ENCODE measurements at places on chromosomes 13 and 19. TPM values are rescaled to one million over a fixed set of nuclear protein-coding genes. Genes with fewer than 3 reads are reported as not detected.

DNA sequence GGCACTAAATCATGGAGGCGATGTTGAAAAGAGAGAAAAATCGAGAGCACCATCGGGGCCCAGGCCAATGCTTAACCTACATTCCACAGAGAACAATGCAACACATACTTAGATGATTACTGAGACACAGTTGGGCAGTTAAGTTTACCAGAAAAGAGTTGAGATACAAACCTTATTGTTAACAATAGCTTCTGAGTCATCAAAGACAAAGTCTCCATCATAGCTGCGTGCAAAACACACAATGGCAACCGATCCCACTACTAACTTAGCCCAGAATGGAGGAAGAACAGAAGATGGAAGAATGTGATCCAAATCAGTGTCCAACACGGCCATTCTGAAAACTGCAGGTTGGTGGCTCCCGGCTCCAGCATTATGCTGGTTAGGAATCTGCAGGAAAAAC is 6.2 kb downstream of the TMTC4 start:
- no peak for DNase-seq

PLK5 gene
- 0.09 TPM for total RNA-seq

PBX4 gene
- 4.1 TPM for total RNA-seq

DNA sequence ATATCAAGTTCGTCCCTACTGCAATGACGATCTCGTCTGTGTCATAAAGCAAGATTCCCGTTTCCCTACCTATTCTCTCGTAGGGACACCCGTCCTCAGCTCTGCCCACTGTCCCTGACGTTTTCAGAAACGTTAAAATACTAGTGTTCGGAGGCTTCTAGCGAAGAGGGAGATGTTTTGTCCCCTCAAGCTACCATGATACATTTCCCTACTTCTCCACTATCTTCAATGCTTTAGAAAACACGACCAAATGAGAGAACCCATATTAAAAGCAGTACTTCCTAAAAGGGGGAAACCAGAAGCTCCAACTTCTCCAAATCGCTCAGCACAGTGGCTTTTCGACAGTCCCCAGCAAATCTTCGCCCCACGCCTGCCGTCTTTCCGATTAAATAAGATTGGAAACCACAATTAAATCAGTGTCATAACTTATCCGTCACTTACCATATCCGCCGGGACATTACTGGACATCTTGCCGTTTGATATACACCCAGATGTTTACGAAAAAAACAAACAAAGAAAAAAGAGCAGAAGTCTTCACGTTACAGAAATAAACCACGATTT is 1.3 kb downstream of the UBL3 start:
- peak; percentile 25 for DNase-seq

ONECUT3 gene
- total RNA-seq, result under 0.01 TPM

XPO4 gene
- 13.2 TPM for total RNA-seq

DNA sequence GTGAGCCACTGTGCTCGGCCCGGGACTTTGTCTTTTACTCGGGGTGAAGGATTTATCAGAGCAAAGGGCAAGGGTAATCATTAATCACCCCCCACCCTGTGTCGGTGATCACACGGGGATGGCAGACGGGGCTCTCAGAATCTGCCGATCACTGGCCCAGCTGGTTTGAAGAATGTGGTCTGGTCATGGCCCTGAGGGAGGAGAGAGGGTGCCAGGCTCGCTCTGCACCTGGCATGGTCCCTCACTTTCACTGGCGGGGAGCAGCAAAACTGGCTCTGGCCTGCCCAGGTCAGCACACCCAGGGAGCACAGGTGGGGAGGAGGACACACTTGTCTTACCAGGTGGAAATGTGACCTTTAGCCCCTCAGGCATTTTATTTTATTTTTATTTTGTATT is 10.2 kb downstream of the REEP6 start:
- DNase-seq, result no peak

GRCh38 chr13:114071410-114071809 is 61.0 kb downstream of the RASA3 start:
- DNase-seq, result no peak

RYR1 gene
- 1.1 TPM for total RNA-seq

ZNF230 gene
- 4.9 TPM for total RNA-seq

DNA sequence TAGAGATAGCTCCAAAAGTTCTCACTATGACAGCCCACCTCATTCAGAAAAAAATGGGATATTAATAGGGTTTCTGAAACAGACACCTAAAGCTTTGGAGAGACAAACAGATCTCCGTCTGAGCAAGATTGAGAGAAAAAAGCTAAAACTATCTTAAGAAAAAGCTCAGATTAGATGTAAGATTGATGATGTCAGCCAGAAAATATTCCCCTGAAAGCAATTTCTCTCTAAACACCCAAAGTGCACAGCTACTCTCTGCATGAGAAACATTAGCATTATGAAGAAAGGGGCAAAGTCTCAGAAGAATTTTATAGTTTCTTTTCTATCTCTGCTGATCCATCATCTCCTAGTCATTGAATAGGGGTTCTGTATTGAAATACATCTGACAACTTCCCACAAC is 148.9 kb downstream of the ZNF737 start:
- no peak for DNase-seq

OLFM2 gene
- total RNA-seq, result 10.4 TPM

- DNase-seq, result no peak
Measured at GRCh38 chr13:108409730-108410129, 140.2 kb downstream of the TNFSF13B start.

DNA sequence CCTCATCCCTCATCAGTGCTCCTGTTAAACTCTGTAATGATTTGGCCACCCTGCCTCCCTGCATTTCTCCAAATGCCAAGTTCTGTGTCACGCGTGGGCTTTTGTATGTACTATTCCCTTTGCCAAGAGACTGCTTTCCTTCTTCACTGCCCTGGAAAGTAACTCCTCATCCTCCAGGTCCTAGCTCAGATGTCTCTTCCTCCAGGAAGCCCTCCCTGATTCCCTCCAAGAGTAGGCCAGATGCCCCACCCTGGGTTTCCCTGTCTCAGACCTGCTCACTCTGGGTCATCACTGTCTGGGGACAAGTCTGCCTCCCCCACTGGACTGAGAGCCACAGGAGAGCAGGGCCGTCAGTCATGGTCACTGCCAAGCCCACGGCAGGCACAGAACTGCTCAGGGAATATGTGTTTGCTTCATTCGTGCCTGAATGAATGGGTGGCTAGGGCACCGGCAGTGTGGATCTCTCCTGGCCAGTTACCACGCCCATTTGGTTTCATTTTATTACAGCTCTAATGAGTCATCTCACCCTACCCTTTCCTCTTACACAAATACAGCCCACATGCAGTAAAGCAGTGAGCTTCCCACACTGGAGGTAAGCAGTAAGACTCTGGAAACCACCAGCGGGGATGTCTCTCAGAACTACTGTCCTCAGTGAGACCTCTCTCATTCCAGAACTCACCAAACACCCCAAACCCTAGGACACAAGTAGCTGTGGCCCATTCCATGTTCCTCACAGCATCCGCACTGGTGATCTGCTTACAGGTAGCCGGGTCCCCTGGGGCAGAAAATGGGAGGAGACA is 12.1 kb upstream of the GPR4 start:
- DNase-seq, result no peak

PTH2 gene
- not detected for total RNA-seq

- DNase-seq, result no peak
Measured at GRCh38 chr13:44763615-44764301, 187.6 kb upstream of the TSC22D1 start.

- no peak for DNase-seq
Measured at GRCh38 chr13:109151255-109151654, 521.8 kb downstream of the MYO16 start.

DNA sequence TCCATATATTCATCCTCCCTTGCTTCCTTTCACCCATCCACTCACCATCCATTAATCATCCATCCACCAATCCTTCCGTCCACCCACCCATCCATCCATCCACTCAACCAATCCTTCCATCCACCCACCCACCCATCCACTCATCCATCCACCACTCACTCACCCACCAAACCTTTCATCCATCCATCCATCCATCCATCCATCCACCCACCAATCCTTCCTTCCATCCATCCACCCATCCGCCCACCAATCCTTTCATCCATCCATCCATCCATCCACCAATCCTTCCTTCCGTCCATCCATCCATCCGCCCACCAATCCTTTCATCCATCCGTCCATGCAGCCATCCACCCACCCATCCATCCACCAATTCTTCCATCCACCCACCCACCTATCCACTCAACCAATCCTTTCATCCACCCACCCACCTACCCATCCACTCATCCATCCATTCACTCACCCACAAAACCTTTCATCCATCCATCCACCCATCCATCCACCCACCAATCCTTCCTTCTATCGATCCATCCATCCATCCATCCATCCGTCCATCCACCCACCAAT is 3.0 kb downstream of the SBK3 start:
- DNase-seq, result no peak

DNA sequence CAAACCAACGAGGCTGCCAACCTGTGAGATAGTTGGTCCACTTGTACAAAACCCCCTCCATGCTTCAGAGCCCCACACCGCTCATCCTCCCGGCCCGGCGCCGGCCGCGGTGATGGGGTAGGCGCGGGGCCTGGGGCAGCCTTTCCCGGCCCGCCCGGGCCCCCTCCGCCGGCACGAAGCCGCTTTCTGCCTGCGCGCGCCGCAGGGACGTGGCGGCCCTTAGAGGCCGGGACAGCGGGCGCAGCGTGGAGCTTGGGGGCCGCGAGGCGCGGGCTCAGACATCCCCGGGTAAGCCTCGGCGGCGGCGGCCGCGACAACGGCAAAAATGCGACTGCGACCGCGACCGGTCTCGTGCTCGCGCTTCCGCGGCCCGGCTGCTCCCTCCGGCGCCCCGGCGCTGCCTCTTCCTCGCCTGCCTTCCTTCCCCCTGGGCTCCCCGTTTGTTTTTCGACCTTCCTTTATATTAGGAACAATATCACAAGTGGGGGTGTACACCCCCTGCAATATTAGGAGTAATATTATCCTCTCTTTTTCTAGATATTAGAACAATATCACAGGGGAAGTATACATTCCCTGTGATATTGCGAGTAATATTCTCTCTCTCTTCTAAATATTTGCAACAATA is 53.9 kb upstream of the CEACAM21 start:
- DNase-seq, result no peak

- DNase-seq, result no peak
Measured at GRCh38 chr19:53041366-53041765, 3.2 kb upstream of the ERVV-2 start.

ZNF709 gene
- 5.0 TPM for total RNA-seq

NLRP4 gene
- under 0.01 TPM for total RNA-seq

DNA sequence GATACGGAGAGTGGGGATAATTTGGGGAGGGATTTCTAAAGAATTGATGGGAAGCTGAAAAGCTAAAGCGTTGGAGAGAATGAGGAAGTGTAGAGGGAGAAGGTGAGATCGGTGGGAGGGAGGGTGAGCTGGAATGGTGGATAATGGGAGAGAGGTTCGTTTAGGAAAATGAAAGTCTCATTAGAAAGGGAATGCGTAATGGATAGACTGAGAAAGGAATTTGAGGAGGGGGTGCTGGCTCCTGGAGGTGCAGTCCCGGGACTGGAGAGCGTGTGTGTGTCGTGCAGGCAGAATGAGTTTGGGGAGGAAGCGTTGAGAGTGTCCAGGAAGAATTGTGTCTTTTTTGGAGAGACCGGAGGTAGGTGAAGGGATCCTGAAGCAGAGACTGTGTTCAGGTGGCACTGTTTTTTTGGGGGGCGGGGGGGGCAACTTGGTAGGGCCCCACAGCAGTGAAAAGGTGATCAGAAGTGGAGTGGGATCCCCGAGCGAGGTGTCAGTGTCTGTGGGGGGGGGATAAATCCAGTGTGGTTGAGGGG is 1.4 kb downstream of the ACTN4 start:
- no peak for DNase-seq

GRCh38 chr19:39913682-39914333 is 20.6 kb downstream of the FCGBP start:
- DNase-seq, result no peak

DNA sequence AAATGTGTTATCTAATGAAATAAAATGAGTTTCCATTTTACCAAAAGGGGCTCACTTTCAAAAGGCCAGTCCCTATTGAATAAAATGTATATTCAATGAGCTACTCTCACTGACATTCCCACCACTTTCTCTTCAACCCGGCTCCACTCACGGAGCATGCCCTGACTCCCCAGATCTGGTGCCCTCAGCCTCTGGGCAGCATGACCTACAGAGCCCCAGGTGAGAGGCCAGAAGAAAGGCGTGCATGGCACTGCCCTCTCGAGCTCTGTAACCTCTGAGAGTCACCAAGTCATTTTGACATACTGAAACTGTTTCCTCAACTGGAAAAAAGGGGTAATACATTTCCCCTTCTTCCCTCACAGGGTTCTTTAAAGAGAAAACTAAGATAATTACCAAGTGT is 25.2 kb upstream of the SIAH3 start:
- DNase-seq, result no peak

DNA sequence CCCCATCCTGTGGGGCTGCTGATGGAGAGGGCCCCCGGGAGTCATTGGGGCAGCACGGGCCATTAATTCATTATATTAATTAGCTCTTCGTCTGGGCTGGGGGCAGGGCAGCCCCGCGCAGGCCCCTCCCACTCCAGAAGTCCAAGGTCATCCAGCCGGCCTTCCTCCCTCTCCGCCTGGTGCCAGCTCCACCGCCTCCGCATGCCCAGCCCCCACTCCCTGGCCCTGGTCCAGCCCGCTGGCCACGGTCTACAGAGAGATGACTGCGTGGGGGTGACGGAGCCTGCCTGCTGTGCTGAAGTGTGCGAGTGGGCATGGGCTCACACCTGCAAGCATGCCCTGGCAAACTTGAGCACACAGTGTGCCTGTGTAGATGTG is 8.8 kb downstream of the IGLON5 start:
- no peak for DNase-seq

DNA sequence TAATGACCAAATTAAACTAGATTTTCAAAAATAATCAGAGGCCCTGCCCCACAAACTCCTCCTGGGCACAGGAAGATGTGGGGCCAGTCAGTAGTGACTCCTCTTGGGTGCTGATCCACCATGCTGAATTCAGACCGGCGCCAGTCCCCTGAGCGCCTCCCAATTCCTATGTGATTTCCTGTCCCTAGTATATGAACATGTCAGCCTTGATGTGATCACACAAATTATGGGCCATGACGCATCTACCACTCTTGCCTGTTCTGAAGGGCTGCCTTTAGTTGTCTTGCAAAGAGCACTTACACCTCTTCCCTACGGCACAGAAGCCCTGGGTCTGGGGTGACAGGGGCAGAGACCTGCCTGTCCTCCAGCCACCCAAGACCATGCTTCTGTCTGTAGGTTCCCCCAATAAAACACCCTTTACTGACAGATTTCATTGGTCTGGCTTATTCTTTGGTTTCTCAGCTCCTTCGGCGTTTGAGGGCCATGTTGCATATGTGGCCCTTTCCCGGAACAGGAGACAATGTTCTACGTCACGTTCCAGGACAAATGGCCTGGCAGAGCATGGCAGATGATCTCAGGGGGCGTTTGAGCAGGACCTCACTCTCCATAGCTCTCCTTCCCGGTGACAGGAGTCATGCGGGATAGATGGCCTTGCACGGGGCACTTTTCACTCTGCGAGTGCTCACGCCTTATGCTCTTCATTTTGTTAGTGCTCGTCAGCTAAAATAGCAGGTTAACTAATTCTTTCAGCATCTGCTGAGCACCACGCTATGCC is 5.6 kb upstream of the ATP11A start:
- DNase-seq, result no peak

DNA sequence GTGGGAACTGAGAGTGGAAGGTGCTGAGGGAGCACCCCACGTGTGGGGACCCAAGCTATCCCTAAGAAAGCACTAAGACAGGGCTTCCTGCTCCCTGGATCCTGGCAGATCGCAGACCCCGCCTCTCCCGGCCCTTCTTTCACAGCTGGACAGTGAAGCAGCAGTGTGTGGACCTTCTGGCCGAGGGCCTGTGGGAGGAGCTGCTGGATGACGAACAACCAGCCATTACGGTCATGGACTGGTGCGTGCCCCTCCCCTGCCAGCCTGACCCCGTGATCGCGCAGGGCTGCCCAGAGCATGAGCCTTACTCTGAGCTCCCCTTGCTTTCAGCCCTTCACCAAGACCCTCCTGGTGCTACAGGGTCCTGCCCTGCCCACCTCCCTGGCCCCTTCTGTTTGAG is 2.3 kb downstream of the NCCRP1 start:
- DNase-seq, result no peak
